ENCODE measurements at places on chromosomes 11 and 22. TPM values are rescaled to one million over a fixed set of nuclear protein-coding genes. Genes with fewer than 3 reads are reported as not detected.

DNA sequence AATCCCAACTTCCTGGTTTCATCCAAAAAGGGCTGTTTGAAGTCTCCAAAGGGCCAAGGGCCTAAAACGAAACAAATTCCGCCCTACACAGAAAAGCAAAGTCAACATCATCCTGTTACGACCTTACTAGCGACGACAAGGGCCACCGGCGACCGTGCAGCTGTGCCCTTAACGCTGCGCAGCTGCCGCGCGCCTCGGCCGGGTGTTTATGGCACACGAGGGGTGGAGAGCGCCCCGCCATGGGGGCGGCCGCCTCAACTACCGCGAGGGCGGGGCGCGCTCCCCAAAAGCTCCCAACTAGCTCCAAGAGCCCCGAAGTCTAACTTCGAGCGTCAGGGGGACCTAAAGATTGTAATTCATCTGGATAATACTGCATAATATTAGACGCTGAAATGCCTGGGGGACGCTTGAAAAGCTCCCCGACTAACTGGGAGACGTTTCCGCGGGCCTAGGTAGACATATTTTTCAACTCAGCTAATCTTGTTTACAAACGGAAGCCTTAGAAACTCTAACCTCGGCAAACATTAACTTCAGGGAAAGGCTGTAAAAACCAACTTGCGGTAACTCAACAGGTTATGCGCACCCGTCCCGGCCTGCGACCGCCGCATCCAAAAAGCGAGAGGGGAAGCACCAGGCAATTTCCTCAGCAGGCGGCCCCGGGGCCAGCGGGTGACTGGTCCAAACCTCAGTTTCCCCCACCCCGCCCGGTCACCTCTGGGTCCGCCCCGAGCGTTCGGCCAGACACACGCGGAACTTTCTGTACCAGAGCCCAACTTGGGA lies 694 bp downstream of the TMEM123 start:
- peaks cover 52% of the 10 kb centered on the region for H3K4me1 ChIP-seq
- H3K27me3 ChIP-seq = no peaks in the 10 kb centered on the region
- H3K27ac ChIP-seq = peak overlapping the region; percentile 80
- peaks cover 17% of the 10 kb centered on the region for H3K36me3 ChIP-seq
- peak; percentile 71 for DNase-seq

DNA sequence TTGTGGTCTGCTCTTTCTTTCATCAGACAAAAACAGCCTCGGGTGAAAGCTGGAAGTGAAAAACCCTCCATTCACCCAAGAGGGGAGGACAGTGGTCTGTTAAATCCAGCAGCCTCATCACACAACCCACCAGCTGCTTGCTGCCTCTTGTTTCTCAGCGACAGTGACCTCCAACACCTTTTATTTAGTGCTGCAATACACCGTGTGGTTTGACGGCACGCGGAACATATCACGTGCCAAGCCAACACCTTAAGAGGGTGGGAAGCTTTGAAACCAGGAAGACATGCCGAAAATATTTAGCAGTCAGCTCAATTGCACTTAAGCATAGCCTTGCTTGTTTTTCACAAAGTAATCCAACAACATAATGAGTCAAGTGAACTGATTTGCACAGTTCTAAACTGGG lies 39.8 kb upstream of the POGLUT3 start:
- no peak for DNase-seq
- H3K36me3 ChIP-seq = no peaks in the 10 kb centered on the region
- no peaks in the 10 kb centered on the region for H3K4me1 ChIP-seq
- no peak overlapping the region for H3K27ac ChIP-seq
- no peaks in the 10 kb centered on the region for H3K27me3 ChIP-seq
- H3K4me3 ChIP-seq = no peak overlapping the region

Gene LIF
- total RNA-seq = 284 TPM

Gene WBP2NL
- total RNA-seq = 2.3 TPM

Gene DNAJB7
- total RNA-seq = not detected

- no peak overlapping the region for H3K27ac ChIP-seq
- no peaks in the 10 kb centered on the region for H3K27me3 ChIP-seq
- no peak overlapping the region for H3K4me3 ChIP-seq
These were observed 101.8 kb downstream of the USP35 start for GRCh38 chr11:78290293-78291176.

- H3K4me3 ChIP-seq = no peak overlapping the region
- H3K4me1 ChIP-seq = no peaks in the 10 kb centered on the region
- H3K36me3 ChIP-seq = no peaks in the 10 kb centered on the region
- no peak overlapping the region for H3K27ac ChIP-seq
These were observed 36.5 kb downstream of the SBF2 start for GRCh38 chr11:10257478-10257877.

Gene C1QTNF5
- not detected for total RNA-seq

- DNase-seq = no peak
- H3K36me3 ChIP-seq = no peaks in the 10 kb centered on the region
- H3K27ac ChIP-seq = peak overlapping the region; percentile 67
- H3K27me3 ChIP-seq = no peaks in the 10 kb centered on the region
- peaks cover 4% of the 10 kb centered on the region for H3K4me1 ChIP-seq
These were observed 868 bp upstream of the SYCE3 start for GRCh38 chr22:50563413-50564160.

DNA sequence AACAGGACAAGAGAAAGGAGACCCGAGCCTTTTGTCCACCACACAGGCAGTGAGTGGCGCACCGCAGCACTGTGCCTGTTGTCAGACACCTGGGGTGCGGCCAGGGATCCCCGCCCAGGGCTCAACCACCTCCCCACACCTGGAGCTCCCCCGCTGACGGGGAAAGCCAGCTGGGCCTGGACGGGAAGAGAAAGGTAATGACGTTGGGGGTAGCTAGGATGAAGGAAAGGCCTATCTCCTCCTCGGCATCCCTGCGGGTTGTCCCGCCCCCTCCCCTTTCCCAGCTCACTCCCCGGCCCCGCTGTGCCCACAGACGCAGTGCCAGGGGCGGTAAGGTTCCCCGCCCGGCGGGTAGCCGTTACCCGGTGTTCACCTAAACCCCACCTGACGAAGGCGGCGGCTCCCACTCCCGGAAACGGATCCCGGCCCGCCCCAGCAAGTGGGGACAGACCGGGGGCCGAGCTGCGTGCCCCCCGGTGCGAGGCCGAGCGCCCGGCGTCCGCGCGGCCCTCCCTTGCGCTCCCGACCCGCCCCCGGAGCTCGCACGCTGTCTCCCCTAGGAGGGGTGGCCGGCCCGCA lies 495 bp downstream of the HYOU1 start:
- H3K4me1 ChIP-seq = peaks cover 20% of the 10 kb centered on the region
- H3K27me3 ChIP-seq = no peaks in the 10 kb centered on the region
- peak; percentile 30 for DNase-seq
- H3K36me3 ChIP-seq = peaks cover 28% of the 10 kb centered on the region
- peak overlapping the region; percentile 73 for H3K4me3 ChIP-seq

Gene NAALADL1
- total RNA-seq = 18.8 TPM

DNA sequence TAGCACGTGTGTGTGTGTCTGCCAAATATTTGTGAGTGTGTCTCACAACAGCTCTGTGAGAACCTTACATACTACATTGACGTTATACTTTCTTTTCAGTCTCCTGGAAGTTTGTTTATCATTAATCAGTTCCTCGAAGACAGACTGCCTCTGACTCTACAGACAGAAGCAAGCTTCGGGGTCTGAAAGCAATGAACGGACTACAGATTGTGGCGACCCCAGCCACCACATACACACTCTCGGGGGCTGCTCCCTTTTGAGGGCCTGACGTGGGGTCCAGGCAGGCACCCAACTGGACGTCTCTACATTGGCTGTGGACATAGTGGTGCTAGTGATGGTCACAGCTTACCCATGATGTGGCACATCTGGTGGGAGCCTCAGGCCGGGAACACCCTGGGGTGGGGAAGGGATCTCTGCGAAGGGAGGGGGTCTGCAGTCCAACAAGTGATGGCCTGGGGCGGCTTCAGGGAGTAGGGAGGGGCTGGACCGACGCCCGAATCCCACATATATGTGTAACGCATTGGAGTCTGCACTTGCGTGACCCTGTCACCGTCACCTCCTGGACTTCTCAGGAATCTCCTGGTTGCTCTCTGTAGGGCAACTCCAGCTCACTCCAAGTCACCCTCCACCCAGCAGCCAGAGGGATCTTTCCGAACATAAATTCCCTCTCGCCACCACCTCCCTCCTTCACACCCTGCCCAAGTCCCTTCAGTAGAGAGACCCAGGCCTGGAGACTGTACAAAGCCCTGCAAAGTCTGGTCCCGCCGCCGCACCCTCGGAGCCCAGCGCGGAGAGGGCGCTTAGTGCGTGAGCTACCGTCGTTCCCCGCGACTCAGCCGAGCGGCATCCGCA lies 30.4 kb upstream of the TRIM29 start:
- peak overlapping the region; percentile 48 for H3K4me3 ChIP-seq
- no peaks in the 10 kb centered on the region for H3K4me1 ChIP-seq
- no peak overlapping the region for H3K27ac ChIP-seq
- H3K36me3 ChIP-seq = no peaks in the 10 kb centered on the region

- no peak for DNase-seq
- no peaks in the 10 kb centered on the region for H3K36me3 ChIP-seq
- H3K4me3 ChIP-seq = no peak overlapping the region
- no peaks in the 10 kb centered on the region for H3K4me1 ChIP-seq
These were observed 18.8 kb downstream of the APOL2 start for GRCh38 chr22:36220451-36220921.

DNA sequence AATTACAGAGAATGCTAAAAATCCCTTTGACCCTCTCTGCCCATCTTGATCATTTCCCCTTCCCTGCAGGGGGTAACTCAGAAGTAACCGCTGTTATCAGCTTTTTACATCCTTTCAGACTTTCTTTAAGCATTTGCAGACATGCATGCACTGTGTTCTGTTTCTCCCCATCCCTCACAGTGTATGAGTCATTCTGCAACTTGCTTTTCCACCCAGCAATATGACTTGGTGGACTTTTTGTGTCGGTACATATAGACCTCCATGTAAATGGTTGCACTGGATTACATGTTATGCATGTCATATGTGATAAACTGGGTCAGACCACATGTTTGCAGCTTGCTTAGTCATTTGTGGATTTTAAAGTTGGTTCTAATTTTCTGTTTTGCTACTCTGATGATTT lies 87.7 kb upstream of the NECTIN1 start:
- no peak overlapping the region for H3K4me3 ChIP-seq
- H3K27ac ChIP-seq = no peak overlapping the region
- no peaks in the 10 kb centered on the region for H3K4me1 ChIP-seq

GRCh38 chr11:10937385-10937771 lies 79.5 kb upstream of the ZBED5 start:
- DNase-seq = no peak
- H3K36me3 ChIP-seq = no peaks in the 10 kb centered on the region
- no peaks in the 10 kb centered on the region for H3K4me1 ChIP-seq
